ENCODE measurements at places on chromosomes 1 and 21.

- no peaks in the 10 kb centered on the region for H3K4me1 ChIP-seq
- no peak overlapping the region for H3K27ac ChIP-seq
- H3K4me3 ChIP-seq, result no peak overlapping the region
- no peaks in the 10 kb centered on the region for H3K36me3 ChIP-seq
- DNase-seq, result no peak
Observed at GRCh38 chr21:33451634-33452071, 28.1 kb downstream of the TMEM50B start.

DNA sequence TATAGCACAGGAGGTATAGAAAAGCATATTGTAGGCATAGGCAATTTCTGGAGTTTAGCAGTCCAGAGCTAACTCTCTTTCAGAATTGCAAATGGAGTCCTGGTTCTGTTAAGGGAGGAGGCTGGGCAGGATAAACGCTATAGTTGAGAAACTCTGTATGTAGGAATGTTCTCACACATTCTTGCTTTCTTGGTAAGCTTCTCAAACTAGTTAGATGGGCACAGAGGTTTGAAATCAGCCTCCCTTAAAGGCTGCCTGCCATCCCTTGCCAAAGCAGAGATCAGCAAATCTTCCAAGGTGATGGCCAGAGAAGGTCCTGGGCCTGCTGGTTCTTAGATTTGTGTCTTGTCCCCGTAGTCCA lies 42.9 kb upstream of the TADA1 start:
- no peaks in the 10 kb centered on the region for H3K4me1 ChIP-seq
- no peak overlapping the region for H3K27ac ChIP-seq
- no peak for DNase-seq
- H3K4me3 ChIP-seq, result no peak overlapping the region

- no peak for DNase-seq
- no peak overlapping the region for H3K4me3 ChIP-seq
- H3K27ac ChIP-seq, result no peak overlapping the region
- H3K36me3 ChIP-seq, result no peaks in the 10 kb centered on the region
- no peaks in the 10 kb centered on the region for H3K27me3 ChIP-seq
Observed at GRCh38 chr1:109767637-109768334, 4.1 kb upstream of the EPS8L3 start.

GRCh38 chr1:53089478-53090226 lies 27.6 kb downstream of the PODN start:
- H3K4me1 ChIP-seq, result peaks cover 9% of the 10 kb centered on the region
- H3K36me3 ChIP-seq, result no peaks in the 10 kb centered on the region
- H3K4me3 ChIP-seq, result no peak overlapping the region
- H3K27ac ChIP-seq, result no peak overlapping the region
- no peaks in the 10 kb centered on the region for H3K27me3 ChIP-seq

- no peak for DNase-seq
- H3K4me3 ChIP-seq, result no peak overlapping the region
- no peaks in the 10 kb centered on the region for H3K36me3 ChIP-seq
- no peaks in the 10 kb centered on the region for H3K4me1 ChIP-seq
- H3K27ac ChIP-seq, result no peak overlapping the region
Observed at GRCh38 chr1:158496374-158496773, 24.4 kb downstream of the OR10R2 start.

DNA sequence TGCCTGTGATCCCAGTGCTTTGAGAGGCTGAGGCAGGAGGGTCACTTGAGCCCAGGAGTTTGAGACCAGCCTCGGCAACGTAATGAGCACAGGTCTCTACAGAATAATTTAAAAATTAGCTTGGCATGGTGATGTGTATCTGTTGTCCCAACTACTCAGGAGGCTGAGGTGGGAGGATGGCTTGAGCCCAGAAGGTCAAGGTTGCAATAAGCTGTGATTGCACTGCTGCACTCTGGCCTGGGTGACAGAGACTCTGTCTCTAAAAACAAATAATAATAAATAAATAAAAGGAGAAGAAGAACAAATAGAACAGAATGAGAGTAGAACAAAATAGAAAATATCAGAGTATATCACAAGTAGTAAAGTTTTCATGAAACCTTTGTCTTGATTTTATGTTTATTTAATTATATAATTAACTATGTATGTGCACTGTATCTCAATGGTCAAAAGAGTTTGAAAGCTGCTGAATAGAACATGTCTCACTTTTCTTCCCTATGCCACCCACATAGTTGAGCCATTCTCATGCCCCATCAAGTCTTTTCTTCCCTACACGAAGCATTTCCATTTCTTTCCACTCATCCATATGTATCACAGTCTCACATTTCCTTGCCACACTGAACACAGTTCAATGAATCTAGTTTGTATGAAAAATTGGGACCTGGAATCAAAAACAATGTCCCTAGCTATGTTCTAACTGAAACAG lies 22.9 kb upstream of the APOBEC4 start:
- H3K4me3 ChIP-seq, result no peak overlapping the region
- DNase-seq, result no peak
- H3K4me1 ChIP-seq, result peaks cover 10% of the 10 kb centered on the region
- H3K36me3 ChIP-seq, result no peaks in the 10 kb centered on the region
- no peak overlapping the region for H3K27ac ChIP-seq
- H3K27me3 ChIP-seq, result no peaks in the 10 kb centered on the region

DNA sequence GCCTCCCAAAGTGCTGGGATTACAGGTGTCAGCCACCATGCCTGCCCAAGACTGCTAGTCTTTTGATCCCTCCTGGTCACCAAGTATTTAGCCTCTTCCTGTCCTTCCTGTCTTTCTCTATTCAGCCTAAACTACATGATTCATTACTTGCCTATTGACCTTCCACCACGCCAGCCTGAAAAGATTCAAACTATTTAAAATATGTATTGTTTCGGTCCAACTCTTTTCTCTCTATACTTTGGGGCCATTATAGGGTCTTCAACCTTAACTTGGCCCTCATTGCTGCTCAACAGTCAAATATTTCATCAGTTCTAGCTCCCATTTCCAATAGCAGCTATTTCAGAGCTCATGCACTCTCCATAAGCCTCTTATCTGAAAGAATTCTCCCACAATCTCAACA lies 153.0 kb downstream of the TNFSF18 start:
- no peaks in the 10 kb centered on the region for H3K27me3 ChIP-seq
- peaks cover 46% of the 10 kb centered on the region for H3K4me1 ChIP-seq
- peak overlapping the region; percentile 52 for H3K27ac ChIP-seq

- no peak overlapping the region for H3K27ac ChIP-seq
- no peaks in the 10 kb centered on the region for H3K36me3 ChIP-seq
- H3K4me3 ChIP-seq, result no peak overlapping the region
- H3K4me1 ChIP-seq, result no peaks in the 10 kb centered on the region
Observed at GRCh38 chr1:177091040-177091439, 73.5 kb downstream of the ASTN1 start.

GRCh38 chr1:207815913-207816291 lies 64.0 kb downstream of the CD46 start:
- no peak overlapping the region for H3K4me3 ChIP-seq
- H3K27ac ChIP-seq, result no peak overlapping the region
- H3K27me3 ChIP-seq, result no peaks in the 10 kb centered on the region

- no peak for DNase-seq
- H3K4me1 ChIP-seq, result no peaks in the 10 kb centered on the region
- no peaks in the 10 kb centered on the region for H3K27me3 ChIP-seq
- no peak overlapping the region for H3K4me3 ChIP-seq
- no peak overlapping the region for H3K27ac ChIP-seq
Observed at GRCh38 chr1:19110257-19110927, 99.7 kb downstream of the UBR4 start.

- no peak for DNase-seq
- H3K36me3 ChIP-seq, result no peaks in the 10 kb centered on the region
- no peak overlapping the region for H3K27ac ChIP-seq
- H3K27me3 ChIP-seq, result peaks cover 39% of the 10 kb centered on the region
Observed at GRCh38 chr1:48216313-48216712, 6.2 kb upstream of the SLC5A9 start.

GRCh38 chr1:219810451-219810850 lies 117.9 kb downstream of the SLC30A10 start:
- DNase-seq, result no peak
- H3K4me3 ChIP-seq, result no peak overlapping the region
- H3K4me1 ChIP-seq, result no peaks in the 10 kb centered on the region
- no peaks in the 10 kb centered on the region for H3K36me3 ChIP-seq
- H3K27me3 ChIP-seq, result no peaks in the 10 kb centered on the region
- no peak overlapping the region for H3K27ac ChIP-seq

DNA sequence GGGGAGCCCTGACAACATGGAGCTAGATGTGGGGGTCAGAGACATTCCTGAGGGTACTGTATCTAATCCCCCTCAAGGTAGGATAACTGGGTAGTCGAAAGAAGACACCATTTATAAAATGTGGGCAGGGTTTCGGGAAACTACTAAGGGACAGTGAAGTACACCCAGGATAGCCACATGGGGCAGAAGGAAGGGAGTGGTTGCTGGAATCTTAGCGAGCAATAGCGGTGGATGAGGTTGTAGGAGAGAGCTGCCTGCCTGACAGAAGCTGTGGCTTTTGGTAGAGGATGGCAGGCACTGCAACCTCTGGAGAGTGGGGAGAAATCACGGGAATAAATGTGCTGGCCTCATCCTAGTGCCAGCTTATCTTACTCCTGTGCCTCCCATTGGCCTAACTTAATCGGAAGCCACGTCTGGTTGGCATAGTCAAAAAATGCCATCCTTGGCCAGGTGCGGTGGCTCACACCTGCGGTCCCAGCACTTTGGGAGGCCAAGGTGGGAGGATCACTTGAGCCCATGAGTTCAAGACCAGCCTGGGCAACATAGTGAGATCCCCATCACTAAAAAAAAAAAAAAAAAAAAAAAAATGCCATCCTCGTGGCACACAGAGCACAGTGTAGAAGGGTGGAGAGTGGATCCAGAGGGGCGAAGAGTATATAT lies 23.4 kb upstream of the MAPKAPK2 start:
- no peak for DNase-seq
- H3K27me3 ChIP-seq, result 0 out of 2 replicates have a peak, but pooled peaks cover 8% of the 10 kb centered on the region
- no peaks in the 10 kb centered on the region for H3K4me1 ChIP-seq
- no peaks in the 10 kb centered on the region for H3K36me3 ChIP-seq
- H3K4me3 ChIP-seq, result no peak overlapping the region

- peak; percentile 68 for DNase-seq
- H3K4me1 ChIP-seq, result peaks cover 9% of the 10 kb centered on the region
- no peaks in the 10 kb centered on the region for H3K36me3 ChIP-seq
- no peak overlapping the region for H3K4me3 ChIP-seq
- H3K27me3 ChIP-seq, result no peaks in the 10 kb centered on the region
Observed at GRCh38 chr21:45129189-45129923, 55.0 kb downstream of the ADARB1 start.

GRCh38 chr1:81998165-81998564 lies 197.4 kb downstream of the ADGRL2 start:
- no peaks in the 10 kb centered on the region for H3K27me3 ChIP-seq
- no peaks in the 10 kb centered on the region for H3K4me1 ChIP-seq
- no peaks in the 10 kb centered on the region for H3K36me3 ChIP-seq
- no peak for DNase-seq
- H3K27ac ChIP-seq, result no peak overlapping the region
- no peak overlapping the region for H3K4me3 ChIP-seq

- no peaks in the 10 kb centered on the region for H3K27me3 ChIP-seq
- H3K36me3 ChIP-seq, result no peaks in the 10 kb centered on the region
- no peak overlapping the region for H3K27ac ChIP-seq
Observed at GRCh38 chr1:235835226-235835625, 31.5 kb downstream of the LYST start.

DNA sequence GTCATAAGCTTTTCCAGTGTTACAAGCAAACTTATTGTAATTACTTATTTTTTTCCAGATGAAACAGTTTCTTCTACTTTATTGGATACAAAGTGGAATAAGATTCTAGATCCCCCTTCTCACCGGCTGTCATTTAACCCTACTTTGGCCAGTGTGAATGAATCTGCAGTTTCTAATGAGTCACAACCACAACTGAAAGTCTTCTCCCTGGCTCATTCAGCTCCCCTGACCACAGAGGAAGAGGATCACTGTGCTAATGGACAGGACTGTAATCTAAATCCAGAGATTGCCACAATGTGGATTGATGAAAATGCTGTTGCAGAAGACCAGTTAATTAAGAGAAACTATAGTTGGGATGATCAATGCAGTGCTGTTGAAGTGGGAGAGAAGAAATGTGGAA lies 95.5 kb downstream of the ZFYVE9 start:
- no peaks in the 10 kb centered on the region for H3K27me3 ChIP-seq
- DNase-seq, result no peak
- no peak overlapping the region for H3K4me3 ChIP-seq
- no peaks in the 10 kb centered on the region for H3K4me1 ChIP-seq
- no peaks in the 10 kb centered on the region for H3K36me3 ChIP-seq

DNA sequence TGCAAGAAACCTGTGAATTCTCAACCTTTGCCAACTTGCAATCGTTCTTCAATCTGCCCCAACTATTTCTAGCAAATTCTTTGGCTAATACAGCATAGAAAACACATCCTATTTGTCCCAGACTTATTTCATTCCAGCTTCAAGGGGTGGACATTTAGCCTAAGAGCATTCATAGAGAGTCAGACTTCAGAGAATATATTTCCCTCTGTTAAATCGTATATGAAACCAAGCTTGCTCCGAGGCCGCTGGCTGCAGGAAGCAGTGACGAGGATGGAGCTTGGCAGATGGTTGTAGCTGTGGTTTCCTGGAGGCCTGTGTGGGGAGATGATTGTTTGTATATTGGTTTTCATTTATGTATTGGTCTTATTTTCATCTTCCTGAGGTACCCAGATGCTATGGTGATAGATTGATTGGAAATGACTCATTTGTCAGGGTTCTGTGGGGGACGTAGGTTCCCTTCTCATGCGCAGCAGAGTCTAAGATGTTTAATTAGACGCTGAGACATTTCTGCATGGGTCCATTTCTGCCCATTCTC lies 26.1 kb downstream of the MAN1C1 start:
- H3K4me3 ChIP-seq, result no peak overlapping the region
- H3K4me1 ChIP-seq, result no peaks in the 10 kb centered on the region
- no peak overlapping the region for H3K27ac ChIP-seq
- H3K36me3 ChIP-seq, result no peaks in the 10 kb centered on the region
- H3K27me3 ChIP-seq, result no peaks in the 10 kb centered on the region

- H3K27ac ChIP-seq, result 0 out of 2 replicates have a peak overlapping the region, but pooled peaks have one; percentile 24
- DNase-seq, result no peak
Observed at GRCh38 chr1:51515982-51516648, 3.0 kb downstream of the EPS15 start.

DNA sequence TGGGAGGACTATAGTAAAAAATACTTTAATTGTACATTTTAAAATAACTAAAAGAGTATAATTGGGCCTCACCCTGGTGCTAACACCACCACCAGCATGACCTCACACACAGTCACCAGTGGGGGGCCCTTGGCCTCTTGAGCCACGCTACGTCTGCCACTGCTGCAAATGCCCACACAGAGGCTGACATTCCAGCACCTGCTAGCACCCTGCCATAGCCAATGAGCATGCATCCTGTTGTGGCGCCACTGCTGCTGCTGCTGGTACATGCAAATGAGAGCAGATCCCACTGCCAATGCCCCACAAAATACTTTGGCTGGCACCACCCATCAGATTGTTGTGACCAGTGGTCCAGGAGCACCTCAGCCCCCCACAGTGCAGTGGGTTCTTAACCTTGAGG lies 31.5 kb upstream of the TNR start:
- H3K27ac ChIP-seq, result no peak overlapping the region
- H3K36me3 ChIP-seq, result no peaks in the 10 kb centered on the region
- DNase-seq, result no peak
- 0 out of 2 replicates have a peak, but pooled peaks cover 1% of the 10 kb centered on the region for H3K27me3 ChIP-seq

Data from PC-9 (cell line).